AML-193 (cell line): ENCODE measurements at places on chromosomes 5 and 9.

DNA sequence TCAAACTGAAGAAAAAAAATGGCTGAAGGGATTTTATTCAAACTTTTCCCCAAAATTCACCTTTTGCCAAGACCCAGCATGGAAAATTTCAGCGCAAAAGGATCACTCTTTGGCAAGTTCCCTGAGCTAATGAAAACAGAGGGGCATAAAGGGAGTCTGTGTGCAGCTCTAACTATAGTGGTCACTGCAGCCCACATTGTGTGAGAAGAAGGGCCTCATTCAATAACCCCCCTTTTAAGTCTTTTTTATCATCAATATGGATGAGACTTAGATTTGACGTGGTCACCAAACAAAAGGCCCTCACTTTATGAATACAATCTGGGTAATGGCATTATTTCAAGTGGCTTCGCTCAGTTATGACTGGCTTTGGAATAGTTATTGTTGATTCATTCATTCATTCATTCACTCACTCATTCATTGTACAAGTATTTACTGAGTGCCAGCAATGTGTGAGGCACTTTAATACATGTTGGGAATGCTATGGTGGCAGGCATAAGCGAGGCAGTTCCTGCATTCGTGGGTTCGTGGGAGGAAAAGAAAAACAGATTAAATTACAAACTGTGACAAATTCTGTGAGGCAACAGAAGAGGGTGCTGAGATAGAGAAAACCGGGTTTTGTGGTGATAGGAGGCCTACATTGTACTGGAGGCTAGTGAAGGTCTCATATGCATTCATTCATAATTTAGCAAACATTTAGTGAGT, 145.7 kb upstream of the KLF4 start:
- no peak for DNase-seq

GRCh38 chr9:19782005-19782404, 6.8 kb downstream of the SLC24A2 start:
- no peak for DNase-seq

DNA sequence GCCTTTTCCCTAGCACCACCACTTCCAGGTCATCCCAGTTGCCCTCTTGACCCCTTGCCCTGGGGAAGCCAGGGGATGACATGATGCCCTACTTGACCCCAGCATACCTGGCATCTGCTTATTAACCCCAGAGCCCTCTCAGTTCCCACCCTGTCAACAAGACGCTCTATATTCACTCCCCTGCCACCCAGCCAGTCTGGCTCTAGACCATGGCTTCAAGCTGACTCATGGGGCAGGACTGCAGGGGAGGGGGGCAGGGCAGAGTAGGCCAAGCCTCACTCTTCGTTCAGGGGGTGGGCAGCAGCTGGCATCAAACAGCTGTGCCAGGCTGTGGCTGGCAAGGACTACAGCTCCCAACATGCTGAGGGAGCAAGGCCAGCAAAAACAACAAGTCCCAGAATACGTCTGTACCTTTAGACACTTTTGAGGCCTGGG, 5.3 kb downstream of the ATOSB start:
- DNase-seq: no peak

- DNase-seq: no peak
Measured at GRCh38 chr5:112445626-112446350, 26.7 kb upstream of the EPB41L4A start.

DNA sequence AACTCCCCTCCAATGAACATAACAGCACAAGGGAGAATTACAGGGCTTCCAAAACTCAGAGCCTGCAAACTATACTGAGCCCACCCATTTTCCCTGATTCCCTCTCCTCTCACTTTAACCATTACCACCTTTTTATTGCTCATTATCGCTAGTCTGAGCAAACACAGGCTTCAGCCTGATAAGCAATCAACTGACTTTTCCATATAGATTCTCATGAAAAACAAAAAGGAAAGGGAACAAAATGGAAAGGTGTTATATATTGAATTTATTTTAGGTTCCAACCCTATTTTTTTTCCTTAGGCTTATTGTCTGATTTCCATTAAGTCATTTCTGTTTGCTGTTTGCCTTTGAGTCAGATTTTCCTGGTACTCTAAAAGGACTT, 27.9 kb downstream of the SEMA6A start:
- no peak for DNase-seq

- DNase-seq: no peak
Measured at GRCh38 chr5:17228821-17229291, 11.4 kb downstream of the BASP1 start.

GRCh38 chr5:16659536-16659935, 42.7 kb upstream of the RETREG1 start:
- DNase-seq: no peak

GRCh38 chr5:136886608-136887007, 521.3 kb upstream of the TRPC7 start:
- DNase-seq: no peak

- DNase-seq: peak; percentile 40
Measured at GRCh38 chr9:107615321-107615720, 125.8 kb upstream of the KLF4 start.

GRCh38 chr9:125996791-125997190, 249.6 kb downstream of the PBX3 start:
- no peak for DNase-seq

GRCh38 chr5:107324071-107324470, 346.7 kb downstream of the EFNA5 start:
- no peak for DNase-seq

- no peak for DNase-seq
Measured at GRCh38 chr5:121263456-121263855, 588.2 kb upstream of the FTMT start.

DNA sequence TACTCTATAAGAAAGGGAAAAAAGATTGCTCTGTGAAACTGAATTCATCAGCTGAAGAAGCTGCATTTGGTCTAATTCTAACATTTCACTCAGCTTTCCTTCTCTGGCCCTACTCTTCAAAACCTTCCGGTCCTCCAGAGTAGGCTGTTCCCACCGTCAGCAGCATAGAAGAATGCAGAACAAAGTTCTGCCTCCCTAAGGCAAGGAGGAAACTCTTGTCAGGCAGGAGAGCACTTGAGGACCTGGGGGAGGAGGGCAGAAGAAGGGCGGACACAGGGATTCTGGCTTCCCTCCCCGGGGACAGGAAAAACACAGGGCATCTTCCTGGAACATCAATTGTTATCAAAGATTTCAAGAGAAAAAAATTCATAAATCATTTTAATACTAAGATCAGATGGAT, 69.2 kb upstream of the SHB start:
- DNase-seq: no peak

DNA sequence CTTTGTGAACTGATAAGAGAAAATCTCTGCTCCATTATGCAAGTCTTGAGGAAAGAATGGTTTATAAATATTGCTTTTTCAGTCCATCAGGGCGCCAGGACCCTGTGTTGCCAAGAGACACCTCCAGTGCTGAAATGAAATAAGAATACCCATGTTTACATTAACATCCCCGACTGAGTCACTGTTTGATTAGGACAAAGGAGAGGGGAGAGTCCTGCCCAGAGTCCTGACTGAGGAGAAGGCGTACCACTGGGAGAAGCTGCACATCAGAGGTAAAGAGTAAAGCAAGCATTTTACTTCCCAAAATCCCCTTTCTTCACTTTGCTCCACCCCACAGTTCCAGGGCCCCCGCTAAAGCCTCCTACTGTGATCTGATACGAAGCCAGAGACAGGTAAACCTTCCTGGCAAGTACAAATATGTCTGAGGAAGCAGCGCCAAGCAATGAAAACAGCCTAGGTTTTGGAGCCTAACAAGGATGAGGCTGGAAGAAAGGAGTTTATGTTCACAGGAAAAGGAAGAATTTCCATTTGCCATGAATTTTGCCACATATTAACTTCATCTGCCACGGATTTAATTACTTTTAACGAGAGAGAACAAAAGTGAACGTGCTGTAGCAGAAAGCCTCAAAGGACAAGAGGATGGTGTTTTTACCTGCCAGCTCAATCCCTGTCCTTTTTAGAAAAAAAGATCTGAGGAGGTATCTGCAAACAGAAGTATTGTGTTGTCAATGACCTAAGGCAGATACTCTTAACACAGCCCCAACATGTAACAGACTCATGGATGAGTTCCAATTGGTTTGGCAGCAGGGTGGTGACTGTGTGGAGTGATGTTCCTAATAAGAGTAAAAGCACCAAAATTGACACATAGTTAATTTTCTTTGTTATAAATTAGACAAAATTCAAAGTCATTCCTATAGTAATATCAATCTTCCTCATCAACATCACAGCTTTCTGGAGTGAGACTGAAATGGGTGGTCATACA, 209.4 kb upstream of the TLE4 start:
- no peak for DNase-seq

DNA sequence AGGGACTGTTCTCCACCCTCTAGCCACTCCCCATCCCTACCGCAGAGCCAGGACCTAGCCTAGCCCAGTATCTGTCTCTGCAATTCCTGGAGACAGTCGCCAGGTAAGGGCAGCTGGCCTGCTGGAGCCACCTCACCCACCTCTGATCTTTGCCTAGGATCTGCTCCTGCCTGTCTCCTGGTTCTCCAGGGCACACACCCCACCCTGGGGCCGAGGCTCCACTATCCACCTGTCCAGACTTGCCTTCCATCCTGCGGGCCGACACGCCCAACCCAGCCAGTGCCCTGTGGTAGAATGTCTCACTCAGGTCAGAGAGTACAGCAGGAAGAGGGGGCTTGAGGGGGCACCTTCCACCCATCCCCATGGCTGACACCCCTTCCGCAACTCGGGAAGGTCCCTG, 15.7 kb upstream of the AQP7 start:
- no peak for DNase-seq

DNA sequence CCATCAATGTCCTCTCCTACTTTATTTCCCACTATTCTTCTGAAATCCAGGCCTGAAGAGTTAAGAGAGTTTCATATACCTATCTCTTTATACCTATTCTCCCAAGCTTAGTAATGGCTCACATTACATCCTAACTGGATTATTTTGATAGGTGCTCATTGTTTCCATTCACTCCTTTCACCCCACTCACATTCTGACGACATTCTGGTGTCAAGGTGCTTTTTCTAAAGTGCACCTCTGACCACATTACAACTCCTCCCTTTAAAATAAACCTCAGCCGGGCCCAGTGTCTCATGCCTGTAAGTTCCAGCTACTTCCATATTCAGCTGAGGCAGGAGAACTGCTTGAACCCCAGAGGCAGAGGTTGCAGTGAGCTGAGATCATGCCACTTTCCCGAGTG, 417.1 kb downstream of the BNC2 start:
- DNase-seq: no peak

DNA sequence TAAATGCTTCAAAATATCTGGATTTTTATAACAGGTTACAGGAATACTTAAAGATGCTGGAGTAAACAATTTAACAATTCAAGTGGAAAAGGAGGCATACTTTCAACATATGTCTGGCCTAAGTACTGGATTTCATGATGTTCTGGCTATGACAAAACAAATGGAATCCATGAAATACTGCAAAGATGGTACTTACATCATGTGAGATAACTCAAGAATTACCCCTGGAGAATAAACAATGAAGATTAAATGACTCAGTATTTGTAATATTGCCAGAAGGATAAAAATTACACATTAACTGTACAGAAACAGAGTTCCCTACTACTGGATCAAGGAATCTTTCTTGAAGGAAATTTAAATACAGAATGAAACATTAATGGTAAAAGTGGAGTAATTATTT, 35.6 kb downstream of the SLC30A5 start:
- no peak for DNase-seq

GRCh38 chr5:2143646-2144353, 261.1 kb upstream of the IRX4 start:
- DNase-seq: no peak

GRCh38 chr9:3874449-3875360, 348.9 kb upstream of the RFX3 start:
- DNase-seq: no peak

DNA sequence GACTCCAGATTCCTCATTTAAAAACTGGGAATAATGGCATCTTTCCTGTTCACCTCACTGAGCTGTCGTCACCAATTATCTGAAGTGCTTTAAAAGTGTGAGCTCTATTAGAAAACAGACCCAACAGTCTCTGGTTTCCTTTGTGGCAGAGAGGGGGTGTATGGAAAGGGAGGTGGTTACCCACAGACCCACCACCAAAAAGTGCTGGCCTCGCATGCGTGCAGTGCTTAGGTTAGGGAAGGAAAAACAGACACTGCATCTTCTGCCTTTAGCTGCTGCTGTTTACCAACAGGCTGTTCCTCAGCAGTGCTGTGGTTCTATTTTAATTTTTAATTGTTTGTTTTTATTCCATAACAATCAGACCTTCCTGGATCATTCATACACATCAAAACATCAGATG, 249.6 kb downstream of the PIK3R1 start:
- DNase-seq: no peak

GRCh38 chr9:115142517-115143270, 24.7 kb upstream of the TNC start:
- DNase-seq: no peak

GRCh38 chr5:69083412-69083811, 10.4 kb upstream of the SLC30A5 start:
- no peak for DNase-seq

- DNase-seq: no peak
Measured at GRCh38 chr5:58077416-58077815, 382.5 kb downstream of the PLK2 start.

DNA sequence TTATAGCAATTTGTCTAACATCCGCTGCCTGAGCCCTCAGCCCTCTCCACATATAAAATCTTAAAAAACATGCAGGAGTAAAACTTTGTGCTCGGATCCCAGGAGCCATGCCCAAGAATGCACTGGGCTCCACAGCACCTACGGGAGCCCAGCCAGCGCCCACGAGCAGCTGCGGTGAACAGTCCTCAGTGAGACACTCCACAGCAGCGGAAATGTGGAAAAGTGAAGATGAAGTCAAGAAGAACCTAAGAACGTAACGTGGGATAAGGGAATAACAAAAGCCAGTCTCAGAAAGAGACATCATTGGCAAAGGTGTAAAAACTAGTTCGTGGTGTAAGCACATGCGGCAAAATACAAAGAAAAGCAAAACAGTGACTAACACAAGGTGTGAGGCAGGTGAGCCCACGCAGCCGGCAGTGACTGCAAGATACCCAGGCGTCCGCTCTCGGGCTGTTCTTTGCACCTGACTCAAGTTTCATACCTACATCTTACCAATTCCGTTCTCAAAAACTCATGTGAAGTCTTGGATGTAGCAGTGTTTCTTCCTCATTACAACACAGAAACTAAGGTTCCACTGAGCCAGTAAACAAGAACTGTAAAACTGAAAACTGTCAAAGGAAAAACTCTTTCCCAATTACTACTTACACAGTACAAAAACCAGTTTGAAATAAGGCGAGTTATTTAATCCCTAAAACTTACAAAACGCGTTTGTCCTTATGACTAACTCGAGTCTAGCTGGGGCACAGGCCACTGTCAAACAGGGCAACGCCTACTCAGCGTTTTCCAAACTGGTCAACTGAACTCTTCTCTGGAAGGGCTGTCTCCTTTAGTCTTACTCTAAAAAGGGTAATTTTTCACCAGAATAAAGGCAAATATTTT, 1.7 kb downstream of the CAMSAP1 start:
- DNase-seq: peak; percentile 36

- DNase-seq: no peak
Measured at GRCh38 chr5:52945040-52945439, 44.1 kb upstream of the ITGA2 start.

GRCh38 chr5:62044989-62045388, 261.0 kb upstream of the KIF2A start:
- DNase-seq: no peak
